Pons (tissue), 1 donor: ENCODE measurements at places on chromosomes 6 and 20.

- DNase-seq: no peak
Measured at GRCh38 chr6:112268019-112268418, 13.7 kb upstream of the LAMA4 start.

- DNase-seq: no peak
Measured at GRCh38 chr6:70758883-70759282, 91.2 kb downstream of the SMAP1 start.

GRCh38 chr20:37741055-37741454 lies 47.2 kb downstream of the CTNNBL1 start:
- no peak for DNase-seq

GRCh38 chr6:155349129-155349528 lies 34.8 kb upstream of the TFB1M start:
- no peak for DNase-seq

GRCh38 chr6:106109029-106109428 lies 22.9 kb downstream of the PRDM1 start:
- DNase-seq: no peak

DNA sequence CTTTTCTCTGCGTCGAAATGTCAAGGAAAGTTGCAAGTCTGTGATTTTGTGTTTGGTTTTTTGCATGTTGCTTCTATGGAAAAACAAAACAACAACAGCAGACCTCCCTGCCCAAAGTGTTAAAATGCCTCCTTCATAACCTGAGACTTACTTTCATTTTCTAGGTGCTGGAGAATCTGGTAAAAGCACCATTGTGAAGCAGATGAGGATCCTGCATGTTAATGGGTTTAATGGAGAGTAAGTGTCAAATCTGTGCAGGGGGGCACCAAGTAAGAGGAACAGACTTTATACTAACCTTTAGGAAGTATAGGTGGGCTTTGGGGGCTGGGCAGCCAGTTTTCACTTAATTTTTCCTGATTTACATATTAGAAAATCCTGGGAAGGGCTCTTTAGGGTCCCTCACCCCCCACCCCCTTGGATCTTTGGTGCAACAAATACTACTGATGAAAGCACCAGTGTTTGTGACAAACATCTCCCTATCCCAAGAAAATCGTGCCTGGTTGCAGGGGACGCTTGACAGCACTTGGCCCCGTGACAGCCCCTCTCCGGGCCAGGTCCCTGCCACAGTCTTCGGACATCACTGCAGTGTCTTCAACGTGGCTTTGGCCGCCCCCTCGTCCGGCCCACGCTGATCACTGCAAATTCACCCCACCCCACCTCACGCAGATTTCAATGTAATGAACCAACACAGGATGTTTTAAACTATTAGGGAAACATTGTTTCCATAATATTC lies 43.1 kb downstream of the GNAS start:
- DNase-seq: no peak
